ENCODE measurements at places on chromosomes 7 and 10. TPM values are rescaled to one million over a fixed set of nuclear protein-coding genes. Genes with fewer than 3 reads are reported as not detected.

EN2 gene
- total RNA-seq = 0.54 TPM

LRRN3 gene
- total RNA-seq = 0.17 TPM

DRGX gene
- not detected for total RNA-seq

OR2A7 gene
- total RNA-seq = not detected

TMEM176B gene
- 0.05 TPM for total RNA-seq

TSPAN12 gene
- 0.53 TPM for total RNA-seq

SH2D4B gene
- not detected for total RNA-seq

CALML3 gene
- total RNA-seq = not detected

CPVL gene
- total RNA-seq = 0.20 TPM

RELN gene
- total RNA-seq = 0.03 TPM

BPGM gene
- total RNA-seq = 19.7 TPM

FXYD4 gene
- not detected for total RNA-seq

MRLN gene
- total RNA-seq = not detected

LRRTM3 gene
- total RNA-seq = not detected

PRLHR gene
- total RNA-seq = not detected

TACC2 gene
- 86.1 TPM for total RNA-seq

ADO gene
- 19.7 TPM for total RNA-seq

CFAP46 gene
- total RNA-seq = 1.0 TPM

BAIAP2L1 gene
- total RNA-seq = 56.0 TPM

EGR2 gene
- 0.28 TPM for total RNA-seq

PPP1R3C gene
- 14.2 TPM for total RNA-seq

HOXA3 gene
- total RNA-seq = 10.8 TPM

NYAP1 gene
- 0.98 TPM for total RNA-seq

ASB10 gene
- not detected for total RNA-seq

STAG3 gene
- total RNA-seq = 0.22 TPM

CALCR gene
- not detected for total RNA-seq

ZNF716 gene
- total RNA-seq = not detected

LIPK gene
- total RNA-seq = not detected

FRAT2 gene
- 6.5 TPM for total RNA-seq

KIAA1549 gene
- total RNA-seq = 7.8 TPM

TDRD1 gene
- total RNA-seq = not detected

HHEX gene
- 15.9 TPM for total RNA-seq

ZNF727 gene
- not detected for total RNA-seq

CACUL1 gene
- 11.7 TPM for total RNA-seq

COPG2 gene
- total RNA-seq = 12.2 TPM

CRPPA gene
- 0.79 TPM for total RNA-seq

CBLL1 gene
- total RNA-seq = 61.1 TPM

All from A549 treated with CpdA at 1 μM for 4 hours (cell line).